Stimulated activated naive CD4-positive, alpha-beta T cell (primary cell): ENCODE measurements at places on chromosomes 6 and 20.

- no peak for DNase-seq
Observed at GRCh38 chr6:81768150-81768942, 15.9 kb upstream of the TENT5A start.

DNA sequence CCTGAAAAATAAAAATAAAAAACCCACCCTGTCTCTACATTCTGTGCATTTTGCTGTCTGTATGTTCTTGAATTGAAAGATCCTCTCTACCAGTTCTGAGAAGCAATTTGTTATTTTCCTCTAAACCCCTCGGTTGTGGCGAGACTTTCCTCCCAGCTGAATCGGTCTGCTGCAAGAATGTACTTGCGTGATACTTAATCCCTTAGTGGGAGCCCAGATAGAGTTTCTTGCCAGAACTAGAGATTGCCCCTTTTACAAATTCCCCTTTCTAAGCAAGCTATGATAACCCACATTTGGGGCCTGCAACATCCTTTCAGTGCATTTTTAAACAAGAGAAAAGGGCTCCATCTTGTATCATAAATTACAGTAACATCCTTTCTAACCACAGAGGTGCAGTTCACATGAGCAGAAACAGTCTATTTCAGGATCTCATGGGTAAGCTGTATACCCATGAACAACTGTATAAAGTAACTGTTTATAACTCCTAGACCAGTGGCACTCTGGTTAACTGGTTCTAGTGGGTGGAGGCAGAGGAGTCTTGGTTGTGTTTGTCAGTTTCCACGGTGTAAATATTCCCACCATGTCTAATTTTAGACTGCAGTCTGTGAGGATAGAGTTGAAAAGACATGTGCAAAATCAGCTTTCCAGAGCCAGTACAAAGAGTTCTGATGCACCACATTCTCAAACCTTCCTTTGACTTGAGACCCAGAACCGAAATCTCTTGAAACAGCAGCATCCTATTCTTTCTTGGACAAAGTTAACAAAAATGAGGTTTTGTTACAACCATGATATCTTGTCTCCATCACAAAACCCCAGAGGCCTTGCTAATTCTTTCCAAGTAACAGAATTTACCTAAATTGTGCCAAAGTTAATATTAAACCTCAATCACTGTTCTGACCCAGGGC lies 113.1 kb upstream of the ZNF217 start:
- DNase-seq: peak; percentile 56

GRCh38 chr6:114785235-114786127 lies 442.7 kb upstream of the HS3ST5 start:
- DNase-seq: no peak

DNA sequence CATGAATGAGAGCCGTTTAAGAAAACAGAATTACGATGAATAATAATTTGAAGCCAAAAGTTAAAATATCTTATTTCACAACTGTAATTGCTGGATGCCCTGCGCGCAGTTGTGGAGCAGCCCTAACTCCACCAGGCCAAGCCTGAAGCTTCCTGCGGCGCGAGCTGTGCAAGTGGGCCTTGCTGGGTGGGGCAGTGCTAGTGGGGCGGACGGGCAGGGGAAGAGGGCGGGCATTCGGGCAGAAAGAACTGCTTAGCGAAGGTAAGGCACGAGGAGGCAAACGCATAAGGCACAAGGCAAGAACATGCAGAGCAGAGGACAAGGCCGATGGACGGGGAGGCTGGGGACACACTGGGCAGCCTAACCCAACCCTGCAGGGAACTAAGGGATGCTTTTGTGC lies 2.3 kb downstream of the HLA-DQB2 start:
- no peak for DNase-seq

- DNase-seq: no peak
Observed at GRCh38 chr20:18166241-18166881, 28.7 kb downstream of the KAT14 start.

- DNase-seq: no peak
Observed at GRCh38 chr6:136950436-136951126, 28.5 kb downstream of the SLC35D3 start.

- DNase-seq: peak; percentile 79
Observed at GRCh38 chr6:26270903-26271667, 93.9 kb upstream of the BTN3A2 start.

GRCh38 chr20:53045941-53046340 lies 73.8 kb downstream of the TSHZ2 start:
- no peak for DNase-seq

DNA sequence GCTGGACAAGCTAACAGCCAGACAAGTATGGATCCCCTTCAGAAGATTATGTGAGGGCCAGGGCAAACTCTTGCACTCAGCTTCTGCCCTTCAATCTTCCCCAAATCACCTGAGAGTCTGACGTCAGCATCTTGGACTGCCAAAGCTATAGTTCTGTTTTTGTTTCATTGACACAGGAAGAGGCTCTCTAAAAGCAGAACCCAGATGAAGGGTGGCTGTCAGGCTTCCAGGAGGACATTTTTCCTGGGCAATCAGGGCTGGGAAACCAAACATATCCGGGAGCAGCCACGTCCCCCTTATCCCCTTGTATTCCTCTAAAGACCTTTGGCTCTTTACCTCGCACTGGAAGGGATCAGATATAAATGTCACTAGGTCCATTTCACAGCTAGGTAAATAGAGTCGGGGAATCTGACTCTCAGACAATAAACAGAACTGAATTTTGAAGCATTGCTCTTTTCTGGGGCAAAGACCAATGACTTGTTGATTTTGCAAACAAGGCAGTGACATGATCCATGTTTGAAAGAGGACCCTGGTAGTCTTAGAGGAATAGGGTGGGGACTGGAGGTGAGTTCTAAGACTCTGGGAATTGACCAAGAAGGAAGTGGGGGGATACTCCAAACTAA lies 13.3 kb downstream of the MAFB start:
- no peak for DNase-seq

GRCh38 chr20:23686046-23686750 lies 2.6 kb downstream of the CST4 start:
- no peak for DNase-seq

DNA sequence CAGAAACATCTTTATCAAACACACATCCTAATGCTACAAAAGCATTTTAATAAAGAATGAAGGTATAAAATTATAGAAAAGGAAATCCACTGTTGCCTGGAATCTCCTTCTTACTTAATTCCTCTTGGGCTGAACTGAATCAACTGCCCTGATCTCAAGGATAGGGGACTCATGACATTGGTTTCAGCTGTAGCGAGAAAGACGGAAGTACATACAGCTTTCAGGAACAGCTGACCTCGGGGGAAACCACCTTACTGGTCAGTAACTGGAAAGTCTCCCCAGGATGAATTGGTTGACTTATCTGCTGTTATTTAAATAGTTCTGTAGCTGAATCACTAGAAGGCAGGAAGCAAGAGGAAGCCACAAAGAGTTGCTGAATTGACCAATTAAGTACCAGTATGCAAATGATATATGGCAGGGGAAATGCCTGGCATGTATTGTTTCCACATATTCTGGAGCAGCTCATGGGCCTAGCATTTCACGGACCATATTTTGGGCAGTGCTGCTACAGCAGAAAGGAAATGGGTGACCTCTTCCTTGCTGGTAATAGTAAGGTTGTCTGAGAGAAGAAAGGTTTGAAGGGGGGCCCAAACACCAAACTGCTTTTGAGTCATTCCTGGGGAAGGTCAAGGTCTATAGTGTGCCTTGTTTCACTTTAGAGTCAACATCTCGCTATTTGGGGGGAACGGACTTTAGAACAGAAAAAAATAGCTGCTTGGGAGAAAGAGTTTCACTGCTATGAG lies 43.7 kb upstream of the MAP7 start:
- no peak for DNase-seq

- DNase-seq: no peak
Observed at GRCh38 chr6:156993713-156994112, 216.5 kb downstream of the ARID1B start.

- no peak for DNase-seq
Observed at GRCh38 chr6:46927066-46927465, 5.3 kb upstream of the ADGRF5 start.

GRCh38 chr20:12111431-12112088 lies 193.9 kb downstream of the BTBD3 start:
- no peak for DNase-seq

DNA sequence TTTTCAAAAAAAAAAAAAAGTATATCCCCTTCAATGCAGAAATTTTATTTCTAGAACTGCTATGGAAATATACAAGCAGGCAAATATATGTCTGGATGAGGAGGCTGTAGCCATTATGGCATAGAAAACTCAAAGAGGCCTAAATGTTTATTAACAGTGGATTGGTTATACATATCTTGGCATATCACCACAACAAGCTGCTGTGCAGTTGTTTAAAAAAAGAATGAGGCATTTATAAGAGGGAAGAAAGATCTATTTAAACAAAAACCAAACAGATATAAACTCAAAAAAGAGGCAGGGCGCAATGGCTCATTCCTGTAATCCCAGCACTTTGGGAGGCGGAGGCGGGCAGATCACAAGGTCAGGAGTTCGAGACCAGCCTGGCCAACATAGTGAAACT lies 26.2 kb downstream of the CASS4 start:
- no peak for DNase-seq

- DNase-seq: no peak
Observed at GRCh38 chr6:98044791-98045470, 761.9 kb upstream of the MMS22L start.
